Body of pancreas (tissue), 4 donors: ENCODE measurements at places on chromosomes 5 and 9.
A peak's percentile ranks its signal among the peaks of the same experiment; 100 is the strongest.

GRCh38 chr5:24222876-24223275 is 421.9 kb downstream of the CDH10 start:
- no peak overlapping the region for H3K4me3 ChIP-seq
- no peaks in the 10 kb centered on the region for H3K27me3 ChIP-seq
- H3K4me1 ChIP-seq: no peaks in the 10 kb centered on the region
- H3K27ac ChIP-seq: no peak overlapping the region
- H3K36me3 ChIP-seq: no peaks in the 10 kb centered on the region
- DNase-seq: no peak

GRCh38 chr9:107465467-107466451 is 23.8 kb downstream of the KLF4 start:
- no peaks in the 10 kb centered on the region for H3K36me3 ChIP-seq
- no peaks in the 10 kb centered on the region for H3K27me3 ChIP-seq
- DNase-seq: peak; percentile 55
- peaks cover 12% of the 10 kb centered on the region for H3K4me1 ChIP-seq
- peak overlapping the region; percentile 19 for H3K4me3 ChIP-seq

GRCh38 chr9:76987594-76988200 is 31.8 kb upstream of the FOXB2 start:
- H3K36me3 ChIP-seq: no peaks in the 10 kb centered on the region
- DNase-seq: peak; percentile 19
- no peak overlapping the region for H3K4me3 ChIP-seq
- H3K27ac ChIP-seq: no peak overlapping the region
- H3K27me3 ChIP-seq: no peaks in the 10 kb centered on the region
- no peaks in the 10 kb centered on the region for H3K4me1 ChIP-seq

GRCh38 chr5:151490627-151491026 is 43.2 kb downstream of the SLC36A1 start:
- no peak overlapping the region for H3K27ac ChIP-seq
- no peaks in the 10 kb centered on the region for H3K4me1 ChIP-seq
- no peaks in the 10 kb centered on the region for H3K27me3 ChIP-seq
- DNase-seq: no peak
- no peaks in the 10 kb centered on the region for H3K36me3 ChIP-seq

GRCh38 chr9:31119890-31120454 is 1264.5 kb upstream of the ACO1 start:
- no peak overlapping the region for H3K27ac ChIP-seq
- H3K36me3 ChIP-seq: no peaks in the 10 kb centered on the region
- no peak for DNase-seq
- no peak overlapping the region for H3K4me3 ChIP-seq
- H3K27me3 ChIP-seq: no peaks in the 10 kb centered on the region

DNA sequence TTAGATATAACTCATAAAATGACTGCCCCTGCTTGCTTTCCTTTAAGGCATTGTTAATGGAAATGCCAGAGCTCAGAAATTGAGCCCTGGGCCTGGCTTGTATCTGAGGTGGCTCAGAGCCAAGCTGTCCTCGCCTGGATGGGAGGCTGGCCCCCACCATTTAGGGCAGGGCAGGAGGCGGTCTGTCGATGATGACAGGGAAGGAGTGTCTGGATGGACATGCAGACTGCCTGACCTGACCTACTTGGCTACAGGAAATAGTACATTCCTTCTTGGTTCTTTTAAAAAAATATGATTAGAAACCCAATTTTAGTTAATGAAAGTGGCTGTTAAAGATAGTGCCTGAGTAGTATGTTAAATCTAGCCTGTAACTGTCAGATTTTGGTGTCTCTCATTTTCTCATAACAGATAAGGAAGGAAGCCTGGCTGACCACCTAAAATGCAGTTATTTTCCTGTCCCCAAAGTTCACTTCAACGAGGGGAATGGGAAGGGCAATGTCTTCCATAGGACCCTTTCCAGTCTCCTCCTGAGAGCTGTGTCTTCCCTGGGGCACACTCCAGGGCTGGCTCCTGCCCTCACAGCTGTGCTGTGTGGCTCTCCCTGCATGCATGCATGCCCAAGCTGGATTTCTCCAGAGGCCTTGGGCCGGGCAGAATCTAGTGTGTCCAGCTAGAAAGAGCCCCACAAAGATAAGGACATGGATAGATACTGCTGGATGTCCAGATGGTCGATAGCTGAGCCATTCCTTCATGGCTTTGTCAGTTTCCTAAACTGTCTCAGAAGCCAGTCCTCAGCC is 42.3 kb downstream of the MACROH2A1 start:
- no peaks in the 10 kb centered on the region for H3K4me1 ChIP-seq
- H3K27me3 ChIP-seq: no peaks in the 10 kb centered on the region
- H3K27ac ChIP-seq: no peak overlapping the region
